DMS 273 treated with DMSO at 0.1 percent for 48 hours (cell line): ENCODE measurements at places on chromosomes 12 and 14.

- no peak for DNase-seq
Measured at GRCh38 chr14:102248121-102248520, 56.8 kb downstream of the MOK start.

- DNase-seq, result no peak
Measured at GRCh38 chr12:57692500-57692899, 1.4 kb upstream of the OS9 start.

DNA sequence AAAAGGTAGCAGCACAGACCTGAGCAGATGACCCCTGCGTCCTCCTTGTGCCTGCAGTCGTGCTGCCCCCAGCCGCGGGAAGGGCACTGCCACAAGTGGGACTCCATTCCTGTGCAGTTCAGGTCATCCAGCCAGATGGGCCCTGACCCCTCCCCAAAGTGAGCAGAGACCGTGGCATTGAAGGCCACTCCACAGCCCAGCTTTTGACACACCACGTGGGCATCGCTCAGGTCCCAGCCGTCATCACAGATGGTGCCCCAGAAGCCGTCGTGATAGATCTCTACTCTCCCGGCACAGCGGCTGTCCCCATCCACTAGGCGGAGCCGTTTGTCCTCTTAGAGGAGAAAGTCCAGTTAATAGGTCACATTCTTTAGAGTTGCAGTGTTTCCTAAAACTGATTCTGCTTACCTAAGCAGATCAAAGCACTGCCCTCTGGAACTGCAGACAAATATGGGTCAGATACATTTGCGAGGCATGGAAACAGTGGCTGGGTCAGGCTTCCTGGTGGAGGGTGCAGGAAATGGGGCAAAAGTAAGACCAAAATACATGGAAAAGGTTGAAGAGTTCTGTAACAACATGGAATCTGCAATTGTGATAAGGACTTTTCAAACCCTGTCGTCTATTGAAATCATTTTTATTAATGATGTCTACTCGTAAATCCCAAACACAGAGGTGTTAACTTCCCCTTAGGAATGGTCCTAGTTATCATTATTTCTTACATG is 69.4 kb downstream of the CD163L1 start:
- peak; percentile 23 for DNase-seq

DNA sequence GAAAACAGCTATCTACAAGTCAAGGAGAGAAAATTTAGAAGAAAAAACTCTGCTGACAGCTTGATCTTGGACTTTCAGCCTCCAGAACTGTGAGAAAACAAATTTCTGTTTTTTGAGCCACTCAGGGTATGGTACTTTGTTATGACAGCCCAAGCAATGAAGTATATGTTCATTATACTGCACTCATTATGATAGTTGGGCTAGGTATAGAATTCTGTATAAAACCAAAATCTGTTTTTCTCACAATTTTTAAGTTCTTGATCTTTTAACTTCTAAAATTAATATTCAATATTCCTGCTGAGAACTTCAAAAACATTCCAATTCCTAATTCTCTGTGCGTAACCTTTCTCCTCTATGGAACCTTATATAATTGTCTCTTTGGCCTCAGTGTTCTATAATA is 200.8 kb downstream of the SLC5A8 start:
- no peak for DNase-seq

DNA sequence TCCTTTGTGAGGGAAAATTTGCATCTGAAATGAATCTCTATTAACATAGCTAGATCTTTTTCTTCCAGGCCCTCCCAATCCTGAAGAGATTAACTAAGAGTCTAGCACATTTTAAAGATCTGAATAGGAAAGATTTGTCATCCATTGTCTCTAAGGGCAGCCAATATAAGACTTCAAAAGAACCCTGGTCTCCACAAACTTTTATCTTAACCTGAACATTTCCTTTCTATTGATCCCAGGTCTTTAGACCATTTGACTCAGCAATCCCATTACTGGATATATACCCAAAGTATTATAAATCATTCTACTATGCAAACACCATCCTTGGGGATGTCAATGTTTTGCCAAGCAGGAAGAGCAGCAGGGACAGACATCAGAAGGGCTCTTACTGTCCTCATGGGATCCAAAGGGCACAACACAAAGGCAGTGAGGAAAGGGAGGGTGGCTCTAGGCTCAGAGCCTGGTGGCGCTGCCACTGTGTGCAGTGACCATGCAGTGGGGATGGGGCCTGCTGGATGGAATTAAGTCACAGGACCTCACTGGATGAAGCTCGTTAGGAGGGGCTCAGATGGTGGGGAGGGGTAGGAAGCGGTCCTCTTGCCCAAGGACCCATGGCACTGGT is 12.7 kb upstream of the BDKRB2 start:
- DNase-seq, result no peak

DNA sequence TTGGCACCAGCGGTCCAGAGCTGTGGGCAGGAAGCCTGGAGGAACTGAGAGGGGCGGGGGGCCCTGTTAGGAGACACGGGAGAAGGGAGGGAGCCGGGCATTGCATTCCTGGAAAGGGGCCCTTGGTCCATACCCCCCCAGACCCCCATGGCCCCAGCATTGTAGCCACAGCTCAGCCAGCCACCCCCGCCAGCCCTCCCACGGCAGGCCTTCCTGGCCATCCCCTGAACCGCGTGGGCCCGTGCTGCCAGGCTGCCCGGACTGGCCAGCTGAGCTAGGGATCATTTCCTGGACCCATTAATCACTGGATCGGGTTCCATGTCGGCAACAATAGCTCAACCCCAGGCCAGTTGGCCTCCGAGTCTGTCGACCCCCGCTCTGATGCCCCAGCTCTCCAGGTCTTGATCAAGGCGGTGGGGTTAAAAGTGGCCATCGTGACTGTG is 39.8 kb upstream of the DIO3 start:
- no peak for DNase-seq

GRCh38 chr14:99645545-99646505 is 896 bp downstream of the HHIPL1 start:
- DNase-seq, result no peak
